Testis (tissue), 5 donors: ENCODE measurements at places on chromosomes 11 and 22. TPM values are rescaled to one million over a fixed set of nuclear protein-coding genes. Genes with fewer than 3 reads are reported as not detected.
A peak's percentile ranks its signal among the peaks of the same experiment; 100 is the strongest.

DNA sequence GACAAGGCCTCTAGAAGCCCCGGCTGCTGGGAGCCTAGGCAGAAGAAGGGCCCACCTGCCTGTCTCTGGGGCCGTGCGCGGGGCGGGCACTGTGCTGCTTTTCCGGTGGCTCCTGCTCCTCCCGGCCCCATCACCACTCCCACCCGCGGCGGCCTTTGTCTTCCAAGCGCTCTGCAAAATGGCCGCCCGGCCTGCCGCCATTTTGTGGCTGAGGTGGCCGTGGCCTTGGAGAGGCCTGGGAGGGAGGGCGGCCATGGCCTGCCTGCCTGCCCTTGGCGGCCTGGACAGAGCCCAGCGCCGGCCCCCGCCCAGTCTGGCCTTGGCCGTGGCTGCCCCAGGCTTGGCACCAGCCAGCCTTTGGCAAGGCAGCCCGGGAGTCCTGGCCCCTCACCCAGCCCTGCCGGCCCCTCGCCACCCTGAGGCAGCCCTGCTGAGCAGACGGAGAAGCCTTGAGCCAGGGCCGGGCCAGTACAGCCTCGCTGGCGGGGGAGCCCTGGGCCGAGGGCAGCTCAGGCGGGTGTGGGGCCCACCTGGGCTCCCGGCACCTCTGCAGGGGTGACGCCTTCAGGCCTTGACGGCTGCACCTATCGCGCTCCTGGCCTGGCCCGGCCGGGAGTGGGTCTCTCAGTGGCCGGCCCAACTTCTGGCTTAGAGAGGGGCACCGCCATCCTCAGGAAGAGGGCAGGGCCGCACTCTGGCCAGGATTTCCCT lies 46.0 kb upstream of the PPARA start:
- DNase-seq: peak; percentile 95

GRCh38 chr11:109972181-109972715 lies 120.9 kb upstream of the ZC3H12C start:
- no peak for DNase-seq

- no peak for DNase-seq
Observed at GRCh38 chr11:117187428-117187798, 8.9 kb downstream of the SIDT2 start.

DNA sequence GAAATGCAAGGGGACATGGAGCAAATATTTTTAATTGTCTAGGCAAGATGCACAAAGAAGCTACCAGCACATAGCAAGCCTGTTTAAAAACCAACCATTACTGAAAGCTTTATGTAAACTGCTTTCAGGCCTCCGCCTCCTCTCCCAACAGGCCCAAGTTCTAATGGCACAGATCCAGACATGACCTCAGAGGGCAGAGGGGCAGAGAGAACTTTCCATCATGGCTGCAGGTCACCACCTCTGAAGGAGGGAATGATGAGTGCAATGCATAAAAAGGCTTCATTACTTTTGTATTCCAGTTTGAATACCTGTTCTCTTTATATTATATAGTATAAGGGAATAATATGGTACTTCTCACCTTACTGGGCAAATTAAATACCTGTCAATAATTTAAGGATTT lies 15.2 kb downstream of the DDX17 start:
- peak; percentile 48 for DNase-seq

Gene EMID1
- 7.5 TPM for total RNA-seq

GRCh38 chr11:119262668-119263351 lies 54.1 kb downstream of the MCAM start:
- DNase-seq: no peak

DNA sequence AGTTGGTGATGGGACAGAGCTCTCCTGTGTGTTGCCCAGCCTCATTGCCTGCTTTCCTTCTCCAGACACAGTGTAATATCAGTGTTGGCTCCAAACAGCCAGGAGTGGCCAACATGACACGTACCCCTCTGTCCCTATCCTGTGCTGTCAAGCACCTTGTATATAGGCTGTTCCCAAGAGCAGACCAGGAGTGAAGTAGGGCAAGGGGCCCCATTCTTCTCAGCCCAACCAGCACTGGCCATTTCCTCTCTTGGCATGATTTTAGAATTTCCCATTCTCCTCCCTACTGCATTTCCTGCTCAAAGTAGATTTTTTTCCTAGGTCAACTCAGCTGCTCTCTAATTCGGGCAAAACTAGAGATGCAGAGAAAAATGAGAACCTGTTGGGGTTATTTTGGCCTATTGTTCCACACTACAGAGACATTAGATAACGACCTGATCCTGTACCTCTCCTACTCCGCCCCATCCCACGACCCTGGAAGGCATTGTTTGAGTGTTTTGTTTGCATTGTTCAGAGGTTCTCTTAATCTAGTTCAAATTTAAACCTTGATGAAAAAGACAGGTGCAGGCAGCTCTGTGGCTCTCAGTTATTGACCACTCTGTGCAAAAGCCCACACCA lies 95.6 kb downstream of the RASSF10 start:
- no peak for DNase-seq

Gene INSC
- total RNA-seq: 2.2 TPM

DNA sequence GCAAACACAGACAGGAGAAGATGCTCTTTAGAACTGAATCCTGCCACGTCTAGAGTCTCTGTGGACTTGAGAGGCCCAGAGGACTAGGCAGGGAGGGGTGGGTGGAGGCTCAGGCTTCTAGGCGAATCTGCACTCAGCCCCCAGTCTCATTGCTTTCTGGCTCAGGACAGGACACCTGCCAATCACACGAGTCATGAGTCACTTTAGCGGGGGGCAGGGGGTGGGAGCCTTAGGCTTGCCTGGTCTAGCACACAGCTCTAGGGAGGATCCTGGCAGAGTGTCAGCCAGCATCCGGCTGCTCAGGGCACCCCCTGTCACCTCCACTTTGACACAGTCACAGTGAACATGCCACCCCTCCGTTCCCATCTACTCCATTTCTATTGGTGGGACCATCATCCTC lies 167.7 kb downstream of the CEP164 start:
- DNase-seq: no peak

GRCh38 chr11:11171854-11172253 lies 181.2 kb downstream of the CSNK2A3 start:
- no peak for DNase-seq

Gene TMEM45B
- 0.12 TPM for total RNA-seq

- DNase-seq: peak; percentile 84
Observed at GRCh38 chr11:111417766-111418435, 38.8 kb upstream of the POU2AF1 start.

Gene SHANK3
- 11.4 TPM for total RNA-seq

- no peak for DNase-seq
Observed at GRCh38 chr11:2140411-2141400, 1.5 kb upstream of the IGF2 start.

GRCh38 chr11:34558211-34558610 lies 44.6 kb upstream of the ELF5 start:
- no peak for DNase-seq

DNA sequence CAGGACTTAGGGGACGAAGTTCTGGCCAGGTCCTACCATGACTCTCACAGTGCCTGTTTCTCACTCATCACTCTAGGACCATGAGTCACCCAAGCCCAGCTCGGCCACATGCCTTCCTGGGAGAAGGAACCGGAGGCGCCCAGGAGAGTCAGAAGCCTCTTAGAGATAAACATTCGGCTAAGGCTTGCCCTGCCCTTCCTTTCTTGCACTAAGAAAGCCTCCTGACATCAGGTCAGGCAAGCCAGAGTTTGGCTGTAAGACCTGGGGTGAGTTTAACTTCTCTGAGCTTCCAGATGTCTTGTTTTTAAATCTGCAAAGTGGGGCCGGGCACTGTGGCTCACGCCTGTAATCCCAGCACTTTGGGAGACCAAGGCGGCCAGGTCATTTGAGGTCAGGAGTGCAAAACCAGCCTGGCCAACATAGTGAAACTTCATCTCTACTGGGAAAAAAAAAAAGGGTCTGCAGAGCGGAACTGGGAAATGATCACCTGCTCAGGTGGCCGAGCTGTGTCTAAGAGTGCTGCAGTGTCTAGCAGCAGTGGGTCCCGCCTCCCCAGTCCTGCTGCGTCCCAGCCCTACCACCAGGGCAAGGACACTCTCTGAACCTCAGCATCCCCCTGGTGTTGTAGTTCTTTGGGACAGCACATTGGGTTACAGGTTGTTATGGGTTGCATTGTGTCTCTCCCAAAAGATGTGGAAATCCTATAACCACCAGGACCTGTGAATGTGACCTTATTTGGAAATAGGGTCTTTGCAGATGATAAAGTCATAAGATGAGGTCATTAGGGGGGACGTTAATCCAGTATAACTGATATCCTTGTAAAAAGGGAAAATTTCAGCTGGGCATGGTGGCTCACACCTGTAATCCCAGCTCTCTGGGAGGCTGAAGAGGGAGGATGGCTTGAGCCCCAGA lies 1.8 kb upstream of the CARS1 start:
- no peak for DNase-seq

Gene TTC17
- 134 TPM for total RNA-seq

Gene XKR3
- 4.1 TPM for total RNA-seq

- no peak for DNase-seq
Observed at GRCh38 chr11:67237574-67237973, 28.7 kb upstream of the GRK2 start.

Gene SEPTIN3
- total RNA-seq: 1.6 TPM

GRCh38 chr22:27135031-27135981 lies 477.9 kb downstream of the MIAT start:
- DNase-seq: no peak

Gene KRTAP5-2
- total RNA-seq: not detected

DNA sequence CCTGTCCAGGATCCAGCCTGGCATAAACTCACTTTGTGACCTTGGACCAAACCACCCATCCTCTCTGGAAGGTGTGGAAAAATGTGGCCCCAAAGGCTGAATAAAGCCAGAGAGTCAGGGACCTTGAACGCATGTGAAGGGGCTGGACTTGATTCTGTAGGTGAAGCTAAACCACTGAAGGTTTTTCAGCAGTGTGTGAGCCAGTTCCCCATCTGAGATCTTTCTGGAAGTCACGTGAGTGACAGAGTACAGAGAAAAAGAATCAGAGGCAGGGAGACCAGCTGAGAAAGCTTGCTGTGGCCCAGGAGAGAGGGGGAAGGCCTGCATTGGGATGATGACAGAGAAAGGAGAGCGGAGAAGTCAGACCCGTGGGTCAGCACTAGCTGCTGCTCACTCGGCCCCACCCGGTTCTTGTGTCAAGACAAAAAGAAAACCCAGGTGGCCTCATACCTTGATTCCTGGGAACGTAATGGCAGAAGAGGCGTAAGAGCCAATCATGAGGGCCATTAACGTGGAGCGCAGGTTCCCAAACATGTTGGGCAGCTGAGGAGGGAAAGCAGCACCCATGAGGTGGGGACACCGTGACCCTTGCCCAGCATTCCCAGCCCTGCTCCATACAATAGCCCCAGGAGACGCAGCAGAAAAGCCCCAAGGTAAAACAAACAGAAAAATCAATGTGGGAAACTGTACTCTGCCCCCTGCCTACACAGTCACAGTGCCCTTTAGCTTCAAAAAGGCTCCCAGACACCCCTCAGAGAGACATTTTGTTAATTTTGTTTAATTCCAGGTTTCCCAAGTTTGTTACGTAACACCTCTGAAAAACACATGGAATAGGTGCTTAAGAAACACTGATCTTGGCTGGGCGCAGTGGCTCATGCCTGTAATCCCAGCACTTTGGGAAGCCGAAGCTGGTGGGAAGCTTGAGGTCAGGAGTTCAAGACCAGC lies 17.9 kb downstream of the SLC43A1 start:
- no peak for DNase-seq

Gene OR52E6
- total RNA-seq: 1.2 TPM

Gene APOL4
- total RNA-seq: 0.55 TPM

- DNase-seq: peak; percentile 36
Observed at GRCh38 chr11:93740031-93740729, 1.1 kb downstream of the TAF1D start.

- no peak for DNase-seq
Observed at GRCh38 chr11:79086056-79086455, 354.8 kb downstream of the TENM4 start.

Gene INS
- not detected for total RNA-seq

Gene GRM5
- total RNA-seq: 2.3 TPM

DNA sequence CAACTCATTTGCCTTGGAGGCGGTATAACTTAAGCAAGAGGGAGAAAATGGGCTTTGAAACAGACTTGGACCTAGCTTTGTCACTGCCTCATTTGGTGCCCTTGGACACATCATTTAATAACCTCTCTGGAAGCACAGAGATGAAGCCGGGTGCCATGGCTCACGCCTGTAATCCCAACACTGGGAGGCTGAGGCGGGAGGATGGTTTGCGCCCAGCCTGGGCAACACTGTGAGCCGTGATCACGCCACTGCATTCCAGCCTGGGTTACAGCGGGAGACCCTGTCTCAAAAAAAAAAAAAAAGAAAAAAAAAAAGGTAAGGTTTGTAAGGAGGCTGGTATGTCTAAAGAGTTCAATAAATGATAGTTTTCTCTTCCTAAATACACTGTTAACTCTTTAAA lies 806 bp downstream of the COA4 start:
- DNase-seq: no peak

Gene SYCE3
- 71.9 TPM for total RNA-seq

GRCh38 chr11:64003807-64004589 lies 17.8 kb downstream of the OTUB1 start:
- no peak for DNase-seq
